ENCODE measurements at places on chromosomes 5 and 9.

- DNase-seq, result no peak
Observed at GRCh38 chr5:37836592-37837413, 3.0 kb downstream of the GDNF start.

- DNase-seq, result no peak
Observed at GRCh38 chr5:1207555-1207954, 6.2 kb downstream of the SLC6A19 start.

GRCh38 chr9:84708400-84708799 is 38.9 kb downstream of the NTRK2 start:
- no peak for DNase-seq

- no peak for DNase-seq
Observed at GRCh38 chr5:155106221-155106620, 92.7 kb downstream of the KIF4B start.

DNA sequence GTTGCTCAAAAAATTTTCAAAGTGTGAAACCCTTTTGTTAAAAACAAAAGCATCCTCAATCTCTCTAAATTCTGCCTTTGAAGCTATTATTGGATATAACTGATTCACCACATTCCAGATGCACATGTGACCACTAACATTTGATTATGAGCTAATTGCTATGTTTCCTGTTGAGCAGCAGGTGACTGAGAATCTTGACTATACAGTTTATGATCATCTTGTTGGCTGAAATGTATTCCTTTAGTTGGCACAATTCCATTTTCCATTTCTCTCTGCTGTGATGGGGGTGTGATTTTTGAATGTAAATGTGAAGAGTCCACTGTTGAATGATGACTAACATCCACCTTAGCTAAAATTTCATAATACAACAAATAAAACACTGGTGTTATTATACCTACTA is 10.7 kb downstream of the LYSMD3 start:
- DNase-seq, result no peak

GRCh38 chr9:125513303-125513667 is 193.7 kb downstream of the MAPKAP1 start:
- DNase-seq, result no peak

DNA sequence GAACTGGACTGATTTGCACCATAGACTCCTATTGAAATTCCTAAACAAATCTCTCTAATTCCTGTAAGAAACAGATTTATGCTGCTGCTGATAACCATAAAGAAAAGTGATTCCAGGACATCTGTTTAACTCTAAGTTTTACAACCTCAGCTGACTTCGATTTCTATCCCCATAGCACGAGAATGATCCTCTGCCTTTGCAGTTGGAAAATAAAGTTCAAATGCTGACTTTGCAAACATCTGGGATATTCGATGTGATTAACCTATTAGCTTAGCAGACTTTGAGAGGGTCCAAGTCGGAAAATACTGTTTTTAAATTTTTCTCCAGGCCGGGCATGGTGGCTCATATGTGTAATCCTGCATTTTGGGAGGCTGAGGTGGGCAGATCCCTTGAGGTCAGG is 247.3 kb downstream of the PSAT1 start:
- DNase-seq, result no peak

DNA sequence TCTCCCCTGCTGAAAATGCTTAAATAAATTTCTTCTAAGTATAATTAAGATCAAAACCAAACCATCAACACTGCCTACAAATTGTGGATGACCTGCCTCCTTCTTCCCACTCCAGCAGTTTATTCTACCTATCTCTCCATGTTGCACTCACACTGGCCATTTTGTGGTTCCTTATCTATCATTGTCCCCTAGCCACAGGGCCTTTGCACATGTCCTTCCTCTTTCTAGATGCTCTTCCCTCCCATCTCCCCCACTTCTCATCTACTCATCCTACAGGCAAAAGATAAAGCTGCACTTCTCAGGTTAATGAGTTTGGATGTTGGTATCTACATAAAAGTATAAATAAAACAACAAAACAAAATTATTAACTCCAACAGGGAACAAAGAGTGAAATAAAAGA is 70.6 kb upstream of the CCNG1 start:
- no peak for DNase-seq

- no peak for DNase-seq
Observed at GRCh38 chr5:150540615-150541396, 32.9 kb downstream of the NDST1 start.

- peak; percentile 73 for DNase-seq
Observed at GRCh38 chr5:149857499-149857898, 87.1 kb downstream of the PDE6A start.

- no peak for DNase-seq
Observed at GRCh38 chr9:120655005-120655622, 59.2 kb downstream of the MEGF9 start.

DNA sequence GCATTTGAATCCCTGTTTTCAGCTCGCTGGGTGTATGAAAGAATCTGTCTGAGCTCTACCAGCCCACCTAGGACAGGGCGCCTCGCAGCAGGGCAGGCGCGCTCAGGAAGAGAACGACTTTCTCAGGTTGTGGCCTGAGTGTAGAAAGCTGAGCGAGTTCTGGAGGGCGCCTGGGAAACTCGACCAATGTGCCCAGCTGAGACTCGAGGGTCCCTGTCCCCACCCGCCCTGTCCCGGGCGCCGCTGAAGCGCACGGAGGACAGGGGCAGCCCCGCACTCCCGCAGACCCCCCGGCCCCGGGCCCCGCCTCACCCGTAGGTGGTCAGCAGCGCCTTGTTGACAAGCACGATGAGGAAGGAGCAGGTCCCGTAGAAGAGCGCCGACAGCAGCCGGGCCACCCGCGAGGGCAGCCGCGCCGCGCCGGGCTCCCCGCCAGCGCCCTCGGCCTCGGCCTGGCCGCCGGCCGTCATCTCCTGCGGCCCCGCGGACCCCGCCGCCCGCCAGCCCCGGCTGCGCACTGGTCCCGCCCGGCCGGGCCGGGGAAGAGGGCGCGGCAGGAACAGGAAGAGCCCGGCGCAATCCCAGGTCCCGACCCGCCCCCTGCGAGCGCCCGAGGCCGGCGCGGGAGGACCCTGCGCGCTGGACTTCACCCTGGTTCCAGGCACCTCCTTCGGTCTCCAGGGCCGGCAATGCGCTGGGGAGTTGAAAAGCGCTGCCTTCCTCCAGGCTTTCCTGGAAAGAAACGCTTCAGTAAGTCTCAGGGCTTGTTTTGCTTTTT is at the start of gene SLC35D2:
Gene SLC35D2 (minus strand): TSS at position 547 of the 778 bp plus-strand sequence. CDS start 77 bp downstream, at position 470.
- DNase-seq, result peak; percentile 74

DNA sequence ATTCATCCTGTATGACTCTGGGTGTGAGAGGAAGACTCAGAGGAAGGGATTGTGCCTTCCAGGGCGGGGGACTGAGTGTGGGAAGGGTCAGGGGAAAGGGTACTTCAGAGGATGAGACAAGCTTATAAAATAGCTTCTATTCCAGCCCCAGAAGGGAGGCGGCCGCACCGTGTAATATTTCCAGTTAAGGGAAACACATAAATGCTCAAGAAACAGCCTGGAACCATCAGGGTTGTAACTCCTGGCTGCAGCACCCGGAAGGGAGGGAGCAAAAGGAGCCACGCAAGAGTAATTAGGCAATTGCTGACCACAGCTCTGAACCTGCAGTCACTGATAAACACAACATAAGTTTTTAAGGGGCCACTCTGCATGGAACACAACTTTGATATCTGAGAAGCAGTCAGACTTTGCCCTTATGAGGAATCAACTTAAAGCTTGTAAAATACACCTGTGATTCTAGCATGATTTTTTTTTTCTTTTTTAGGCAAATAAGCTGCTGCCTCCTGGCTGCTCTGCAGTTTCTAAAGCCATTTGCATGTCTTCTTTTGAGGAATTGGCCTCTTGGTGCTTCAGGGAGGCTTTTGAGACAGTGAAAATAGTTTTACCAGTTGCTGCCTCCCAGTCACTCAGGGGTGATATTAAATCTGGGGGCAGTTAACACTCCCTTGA is 382.7 kb downstream of the ENC1 start:
- DNase-seq, result peak; percentile 72

DNA sequence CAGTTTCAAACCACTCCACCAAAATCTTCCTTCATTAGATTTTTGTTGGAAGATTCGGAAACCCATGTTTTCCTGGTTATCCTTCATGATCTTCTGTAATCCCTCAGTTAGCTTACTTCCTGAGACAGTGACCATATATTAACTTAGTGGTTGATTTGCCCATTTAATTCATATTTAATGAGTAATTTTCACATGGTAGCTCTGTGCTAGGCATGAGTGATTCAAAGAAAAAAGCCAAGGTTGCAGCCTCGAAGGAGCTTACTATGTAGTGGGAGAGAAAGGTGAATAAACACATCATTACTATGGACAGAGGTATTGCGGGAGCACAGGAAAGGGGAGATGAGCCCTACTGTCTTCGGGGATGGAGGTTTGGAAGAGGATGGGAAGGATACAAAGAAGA is 158.5 kb downstream of the TLE1 start:
- no peak for DNase-seq

GRCh38 chr9:80501635-80502034 is 929.9 kb downstream of the TLE4 start:
- no peak for DNase-seq

- DNase-seq, result no peak
Observed at GRCh38 chr5:10125116-10125515, 124.6 kb downstream of the ATPSCKMT start.

DNA sequence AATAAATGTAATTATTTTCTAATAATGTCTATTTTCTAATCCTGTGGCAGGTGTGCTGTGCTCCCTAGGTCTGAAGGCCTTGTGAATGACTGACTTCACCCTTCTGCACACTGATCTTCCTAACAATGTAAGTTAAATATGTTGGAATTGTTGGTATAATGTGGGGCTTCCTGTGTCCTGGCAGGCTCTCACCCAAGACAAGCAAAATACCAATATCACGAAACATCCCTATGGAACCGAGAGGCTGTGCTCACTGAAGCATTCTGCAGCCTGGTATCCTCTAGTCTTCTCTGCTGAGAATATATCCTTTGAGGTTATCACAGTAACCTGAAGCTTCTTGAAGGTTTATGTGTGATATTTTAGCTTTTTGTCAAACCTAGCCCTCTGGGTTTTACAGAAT is 159.4 kb downstream of the GABRB2 start:
- DNase-seq, result no peak

- DNase-seq, result no peak
Observed at GRCh38 chr9:124768750-124769548, 2.2 kb downstream of the NR6A1 start.

DNA sequence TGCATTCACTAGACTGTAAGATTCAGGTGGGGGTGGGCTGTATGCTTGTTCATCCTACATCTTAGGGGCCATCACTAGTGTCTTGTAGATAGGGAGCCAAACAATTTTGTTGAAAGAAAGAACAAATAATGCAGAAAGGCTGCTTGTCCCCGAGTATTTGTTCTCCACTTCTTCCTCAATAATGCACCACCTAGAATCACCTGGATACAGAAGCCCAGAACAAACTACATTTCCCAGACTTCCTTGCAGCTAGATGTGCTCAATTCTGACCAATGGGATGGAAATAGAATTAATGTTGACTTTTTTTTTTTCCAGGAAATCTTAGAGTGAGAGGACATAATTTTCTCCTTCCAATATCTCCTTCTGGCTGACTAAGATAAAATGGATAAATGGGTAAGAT is 38.9 kb upstream of the TNFSF8 start:
- no peak for DNase-seq

DNA sequence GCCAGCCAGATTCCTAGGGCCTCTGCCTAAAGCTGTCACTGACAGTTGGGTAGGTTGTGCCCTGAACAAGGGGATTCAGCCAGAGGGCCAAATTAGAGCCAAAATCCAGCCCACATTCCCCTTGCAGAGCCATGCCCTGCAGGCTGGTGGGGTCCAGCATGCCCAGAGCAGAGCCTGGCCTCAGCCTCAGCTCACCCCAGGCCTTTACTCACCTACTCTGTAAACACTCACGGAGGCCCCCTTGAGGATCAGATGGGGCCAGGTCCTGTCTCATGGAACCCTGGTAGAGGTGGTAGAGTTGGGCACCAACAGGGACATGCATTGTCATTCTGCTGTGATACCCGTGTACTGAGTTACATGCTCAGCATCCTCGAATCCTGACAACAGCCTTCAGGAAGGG is 74.9 kb downstream of the LMX1B start:
- DNase-seq, result no peak

GRCh38 chr5:91484662-91485061 is 101.5 kb upstream of the ARRDC3 start:
- DNase-seq, result no peak

DNA sequence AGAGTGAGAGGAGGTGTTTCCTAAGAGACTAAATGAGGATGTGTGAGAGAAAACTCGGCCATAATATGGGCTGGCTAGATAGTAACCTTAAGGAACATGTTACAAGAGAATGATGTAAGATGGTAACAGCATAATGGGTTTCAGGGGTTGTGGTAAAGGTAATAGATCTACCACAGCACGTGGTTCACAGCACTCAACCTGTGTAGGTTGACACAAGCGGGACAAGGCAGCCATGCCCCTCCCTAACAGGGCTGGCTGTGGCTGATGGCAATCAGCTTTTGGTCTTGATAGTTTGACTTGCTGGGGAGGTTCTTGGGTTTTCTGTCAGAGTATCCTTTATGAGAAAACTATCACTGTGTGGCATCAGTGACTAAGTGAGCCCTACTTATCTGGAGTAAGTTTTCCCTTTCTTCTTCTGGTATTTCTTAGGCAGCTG is 138.6 kb downstream of the TRIO start:
- DNase-seq, result no peak

GRCh38 chr5:126274763-126275125 is 148.5 kb upstream of the GRAMD2B start:
- no peak for DNase-seq

- DNase-seq, result no peak
Observed at GRCh38 chr5:17260549-17260948, 43.1 kb downstream of the BASP1 start.

- DNase-seq, result no peak
Observed at GRCh38 chr9:76588316-76588715, 129.3 kb downstream of the GCNT1 start.

DNA sequence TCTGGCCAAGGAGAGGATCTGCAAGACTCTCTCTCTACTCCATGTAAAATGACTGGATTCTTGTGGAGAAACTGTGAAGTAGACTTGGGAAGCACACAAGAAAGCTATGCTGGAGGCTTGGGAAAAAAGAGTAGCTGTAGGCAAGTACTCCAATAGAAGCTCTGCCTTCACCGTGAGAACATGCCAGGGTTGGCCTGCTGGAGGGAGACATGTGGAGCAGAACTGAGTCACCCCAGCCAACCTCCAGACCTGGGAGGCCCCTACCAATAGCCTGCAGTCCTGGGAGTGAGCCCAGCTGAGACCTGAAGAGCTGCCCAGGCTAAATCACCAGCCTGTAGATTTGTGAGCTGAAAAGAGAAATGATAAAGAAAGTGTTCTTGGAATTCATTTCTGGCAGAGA is 66.6 kb downstream of the DEPDC1B start:
- DNase-seq, result no peak

DNA sequence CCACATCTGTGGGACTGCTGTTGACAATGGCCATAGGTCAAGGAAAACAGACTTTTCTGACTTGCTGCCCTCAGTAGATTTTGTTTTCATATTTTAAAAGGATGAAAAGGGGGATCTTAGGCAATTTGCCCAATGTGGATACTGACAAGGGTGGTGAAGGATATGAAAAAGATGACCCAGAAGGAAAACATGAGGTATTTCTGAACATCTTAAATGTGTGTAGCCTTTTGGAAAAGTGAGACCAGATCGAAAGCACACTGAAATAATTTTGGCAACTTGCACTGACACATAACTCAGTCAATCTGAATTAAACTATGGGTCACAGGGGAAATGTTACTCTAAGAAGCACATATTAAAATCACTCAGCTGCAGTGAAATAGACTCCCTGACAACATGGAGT is 1793.0 kb upstream of the ACO1 start:
- DNase-seq, result no peak

Measured in sciatic nerve (tissue), 2 donors.